ENCODE measurements at places on chromosomes 12 and 14.

DNA sequence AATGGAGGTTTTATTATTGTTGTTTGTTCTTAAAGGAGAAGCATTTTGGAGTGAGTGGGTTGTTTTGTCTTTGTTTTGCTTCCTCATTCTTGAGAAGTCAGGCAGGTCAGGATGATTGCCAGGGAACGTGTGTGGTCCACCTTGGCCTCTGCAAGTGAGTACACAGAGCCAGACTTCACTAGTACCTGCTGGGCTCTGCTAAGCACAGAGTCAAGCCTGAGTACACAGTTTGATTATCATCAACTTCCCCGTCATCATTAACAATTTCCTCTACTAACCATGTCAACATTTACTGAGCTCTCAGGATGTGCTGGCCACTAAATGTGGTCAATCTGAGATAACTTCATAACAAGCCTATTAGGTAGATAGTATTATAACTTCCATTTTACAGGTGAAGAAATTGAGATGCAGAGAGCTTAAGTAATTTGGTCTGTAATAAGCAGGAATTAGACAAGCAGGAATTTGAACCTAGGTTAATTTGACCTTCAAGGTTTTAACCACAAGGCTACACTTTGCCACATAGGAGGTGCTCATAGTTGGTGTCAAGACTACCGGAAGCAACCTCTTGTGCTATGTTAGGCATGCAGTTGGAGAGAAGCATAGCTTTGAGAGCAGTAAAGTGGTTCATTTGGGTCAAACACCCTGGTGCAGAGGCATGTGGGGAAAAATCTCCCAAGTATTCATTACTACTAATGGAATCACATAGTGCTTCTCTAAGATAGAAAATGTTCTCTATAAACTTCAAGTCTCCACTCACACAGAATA lies 178.3 kb downstream of the NUAK1 start:
- DNase-seq = no peak

DNA sequence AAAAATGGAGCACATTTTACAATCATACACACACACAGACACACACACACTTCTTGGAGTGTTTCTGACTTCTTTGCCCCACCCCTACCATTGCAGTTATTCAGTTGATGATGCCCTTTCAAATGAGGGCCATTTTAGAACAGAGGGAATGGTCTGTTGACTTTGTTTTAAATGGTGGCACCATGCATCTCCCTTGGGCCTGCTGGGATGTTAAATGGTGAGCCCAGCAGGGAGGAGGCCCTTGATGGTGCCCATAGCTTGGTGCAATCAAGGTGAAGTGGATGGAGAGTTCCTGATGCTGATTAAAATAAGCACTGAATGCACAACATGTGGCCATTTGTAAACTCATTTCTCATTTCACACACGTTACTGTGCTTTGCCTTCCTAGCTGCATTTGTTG lies 13.3 kb downstream of the C12orf75 start:
- no peak for DNase-seq

GRCh38 chr14:100278702-100279101 lies 27.5 kb downstream of the SLC25A29 start:
- DNase-seq = no peak

DNA sequence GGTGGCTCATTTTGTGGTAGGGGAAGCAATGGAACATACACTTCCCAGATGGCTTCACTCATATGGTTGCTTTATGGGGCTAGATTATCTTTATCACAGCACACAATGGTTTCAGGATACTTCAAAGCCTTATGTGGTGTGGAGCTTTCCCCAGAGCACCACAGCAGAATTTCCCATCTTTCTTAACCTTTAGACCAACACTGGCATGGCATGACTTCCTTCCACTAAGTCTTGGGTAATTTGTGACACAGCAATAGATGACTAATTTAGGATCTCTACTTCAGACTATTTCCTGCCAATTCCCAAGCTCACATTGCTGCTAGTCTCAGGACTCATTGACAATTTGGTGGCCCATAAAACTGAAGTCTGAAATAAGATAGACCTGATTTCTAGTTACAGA lies 36.9 kb upstream of the DCN start:
- no peak for DNase-seq

DNA sequence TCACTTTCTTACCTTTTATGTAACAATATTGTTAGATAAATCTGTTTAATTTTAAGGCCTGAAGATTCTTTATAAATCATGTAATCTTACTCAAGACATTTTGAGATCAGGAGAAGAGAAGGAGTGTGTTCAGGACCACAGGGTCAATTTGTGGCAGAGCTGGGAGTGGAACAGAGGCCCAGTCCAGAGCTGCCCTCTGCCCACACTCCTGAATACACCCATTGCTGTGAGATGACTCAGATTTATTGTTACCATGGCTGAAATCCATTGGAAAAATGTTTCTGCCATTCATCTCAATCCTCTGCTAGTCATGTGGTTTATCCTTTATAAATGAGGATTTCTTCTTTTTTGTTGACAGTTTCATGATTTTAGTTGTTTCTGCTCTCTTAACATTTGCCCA lies 100.5 kb upstream of the STXBP6 start:
- DNase-seq = no peak

- DNase-seq = no peak
Observed at GRCh38 chr14:68405961-68406360, 386.9 kb downstream of the ZFP36L1 start.

DNA sequence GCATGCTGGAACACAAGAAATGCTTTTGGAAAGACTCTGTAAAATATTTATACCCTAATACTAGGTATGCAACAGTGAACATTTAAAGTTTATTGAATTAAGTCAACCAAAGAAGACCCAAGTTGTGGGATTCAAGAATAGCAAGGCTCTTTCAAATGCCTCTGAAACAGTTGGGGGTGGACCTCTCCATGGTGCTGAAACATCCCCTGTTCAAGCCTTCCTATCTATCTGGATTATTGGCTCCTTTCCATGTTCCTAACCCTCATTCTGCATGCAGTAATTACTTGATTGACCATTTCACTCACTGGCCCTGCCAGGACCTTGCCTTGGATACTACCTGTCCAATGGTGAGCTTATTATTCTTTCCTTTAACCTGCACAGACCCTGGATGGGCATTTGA lies 349.7 kb downstream of the NRXN3 start:
- DNase-seq = no peak

- no peak for DNase-seq
Observed at GRCh38 chr14:31968107-31968810, 108.8 kb upstream of the ARHGAP5 start.

GRCh38 chr12:108368089-108368488 lies 29.0 kb upstream of the CMKLR1 start:
- DNase-seq = no peak

GRCh38 chr14:60349663-60350365 lies 100.8 kb downstream of the PPM1A start:
- DNase-seq = peak; percentile 61

GRCh38 chr12:40099423-40099853 lies 6.4 kb downstream of the SLC2A13 start:
- no peak for DNase-seq

DNA sequence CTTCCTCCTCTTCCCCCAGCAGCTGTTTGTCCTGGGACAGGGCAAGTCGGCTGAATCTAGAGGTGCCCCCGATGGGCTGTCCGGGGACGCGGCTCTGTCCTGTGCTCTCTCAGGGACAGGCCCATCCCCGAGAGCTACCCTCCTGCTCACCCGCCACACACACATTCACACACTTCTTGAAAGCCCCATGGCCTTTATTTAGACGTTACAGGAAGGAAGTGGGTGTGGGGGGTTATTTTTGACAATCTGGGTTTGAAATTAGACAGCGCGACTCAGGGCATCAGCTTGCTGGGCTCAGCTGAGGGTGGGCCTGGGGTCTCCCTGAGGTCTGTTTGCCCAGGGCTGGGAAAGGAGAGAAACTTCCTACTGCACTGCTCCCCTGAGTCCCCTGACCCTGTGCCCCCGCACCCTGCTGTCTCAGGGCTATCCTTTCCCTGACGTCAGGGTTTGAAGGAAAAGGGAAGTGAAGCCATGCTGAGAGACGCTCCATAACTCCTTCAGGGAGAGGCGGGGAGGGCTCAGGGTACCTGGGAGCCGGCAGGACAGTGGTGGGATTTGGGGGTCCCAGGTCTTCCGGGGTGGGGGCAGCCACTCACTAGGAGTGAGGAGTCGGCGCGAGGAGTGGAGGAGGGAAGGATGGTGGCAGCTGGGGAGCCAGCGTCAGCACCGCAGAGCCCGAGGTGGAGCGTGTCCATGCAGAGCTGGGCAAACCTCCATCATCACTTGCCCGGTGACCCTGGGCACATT lies 8.1 kb downstream of the PTPN6 start:
- peak; percentile 89 for DNase-seq

- DNase-seq = no peak
Observed at GRCh38 chr12:43655586-43655985, 103.0 kb downstream of the PUS7L start.

GRCh38 chr14:30805284-30805683 lies 69.1 kb upstream of the COCH start:
- DNase-seq = no peak

GRCh38 chr14:95197551-95197950 lies 40.2 kb upstream of the DICER1 start:
- no peak for DNase-seq

- DNase-seq = no peak
Observed at GRCh38 chr12:64666054-64666914, 56.0 kb downstream of the RASSF3 start.

DNA sequence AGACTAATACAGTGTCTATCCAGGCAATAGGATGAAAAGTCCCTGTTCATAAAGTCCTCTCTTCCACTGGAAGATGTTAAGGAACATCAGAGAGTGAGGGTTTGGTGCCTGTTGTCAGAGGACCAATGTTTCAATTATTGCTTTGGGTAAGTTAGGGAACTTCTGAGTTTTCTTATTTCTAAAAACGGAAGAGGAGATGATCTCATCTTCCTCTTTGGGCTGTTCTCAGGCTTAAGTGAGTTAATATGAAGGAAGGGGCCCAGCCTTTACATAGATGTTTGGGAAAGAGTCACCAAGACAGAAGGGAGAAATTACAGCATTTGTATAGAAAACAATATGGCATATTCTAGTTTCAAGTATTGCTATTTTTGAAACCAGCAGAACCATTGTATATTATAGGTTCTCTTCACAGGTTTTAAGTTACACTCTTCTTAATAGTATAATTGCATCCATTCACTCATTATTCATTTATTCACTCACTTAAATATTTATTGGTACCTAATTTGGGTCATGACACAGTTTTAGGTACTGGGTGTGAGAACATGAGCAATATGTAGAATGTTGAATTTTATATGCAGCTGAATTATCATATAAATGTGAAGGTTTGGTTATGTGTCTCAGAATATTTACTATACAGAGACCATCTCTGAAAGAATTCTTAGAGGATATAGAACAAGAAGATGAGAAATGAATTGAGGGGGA lies 68.5 kb upstream of the LRIG3 start:
- no peak for DNase-seq

DNA sequence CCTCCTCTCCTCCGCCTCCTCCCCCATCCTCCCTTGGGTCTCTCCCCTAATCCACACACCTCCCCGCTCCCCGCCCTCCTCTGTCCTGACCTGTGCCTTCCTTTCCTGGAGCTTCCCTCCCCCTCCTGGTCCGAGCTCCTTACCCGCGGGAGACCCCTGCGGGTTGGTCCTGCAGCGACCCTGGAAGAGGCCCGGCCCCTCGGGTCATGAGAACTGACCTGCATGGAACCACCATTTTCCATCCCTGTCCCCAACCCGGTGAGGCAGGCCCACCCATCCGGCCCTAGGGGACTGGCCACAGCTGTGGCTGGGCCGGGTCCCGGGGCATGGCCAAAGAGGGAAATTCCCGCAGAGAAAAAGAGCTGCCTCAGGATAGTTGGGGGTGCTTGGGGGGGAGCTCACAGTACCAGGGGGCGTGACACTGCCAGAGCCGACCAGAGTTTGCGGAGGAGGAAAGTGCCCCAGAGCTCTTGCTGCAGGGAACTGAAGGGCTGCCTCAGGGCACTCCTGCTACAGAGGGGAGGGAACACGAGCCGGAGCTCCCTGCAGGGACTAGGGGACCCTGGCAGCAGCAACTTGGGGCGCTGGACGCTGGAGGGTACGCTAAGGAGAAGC lies 613 bp downstream of the ARHGEF40 start:
- peak; percentile 61 for DNase-seq

DNA sequence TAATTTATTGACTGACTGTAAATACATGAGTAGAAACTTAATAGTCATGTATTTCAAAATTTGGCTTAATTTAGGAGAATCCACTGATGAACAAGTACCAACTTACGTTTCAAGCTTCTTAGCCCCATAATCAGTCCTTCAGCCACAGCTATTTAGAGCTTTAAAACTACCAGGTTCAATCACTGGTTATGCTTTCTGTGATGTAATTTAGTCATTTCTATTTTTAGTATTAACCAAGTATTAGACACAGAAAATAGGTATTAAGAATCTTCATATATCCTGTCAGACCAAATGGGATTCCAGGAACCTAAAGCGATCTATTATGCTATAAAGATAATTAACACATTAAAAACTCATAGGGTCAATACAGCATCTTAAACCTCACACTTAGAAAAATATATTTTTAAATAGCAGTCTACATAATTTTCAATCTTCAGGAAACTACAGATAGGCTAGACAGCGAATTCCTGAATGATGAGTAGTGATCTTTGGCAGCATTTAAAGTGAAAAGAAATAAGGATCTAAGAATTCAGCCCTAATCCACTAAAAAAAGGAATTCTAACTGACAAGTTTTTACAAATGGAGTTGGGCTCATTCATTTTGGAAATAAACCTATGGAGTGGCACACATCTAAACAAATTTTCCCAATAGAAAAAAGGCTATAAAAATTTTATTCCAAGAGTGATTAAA lies 51.5 kb downstream of the ZC3H14 start:
- no peak for DNase-seq

GRCh38 chr12:9674226-9674590 lies 4.7 kb downstream of the CLEC2D start:
- DNase-seq = no peak

All from natural killer cell treated with Interleukin-12 subunit alpha and Interleukin-12 subunit beta and Interleukin-15 and Interleukin-18, amount 100 ng/mL, for 72 hours (primary cell).